ENCODE measurements at places on chromosomes 6 and 20. TPM values are rescaled to one million over a fixed set of nuclear protein-coding genes. Genes with fewer than 3 reads are reported as not detected.

The TREM2 gene
- total RNA-seq = 0.61 TPM

The CEP85L gene
- total RNA-seq = 15.7 TPM

The IL17A gene
- not detected for total RNA-seq

The FOXA2 gene
- 3.2 TPM for total RNA-seq

The ADGRG6 gene
- total RNA-seq = 3.0 TPM

The MYMX gene
- 116 TPM for total RNA-seq

The LPA gene
- not detected for total RNA-seq

The GPLD1 gene
- total RNA-seq = 0.23 TPM

The DCDC2 gene
- total RNA-seq = 0.05 TPM

The SEMG1 gene
- not detected for total RNA-seq

All from SJCRH30 (cell line).